ENCODE measurements at places on chromosomes 7 and 10.

DNA sequence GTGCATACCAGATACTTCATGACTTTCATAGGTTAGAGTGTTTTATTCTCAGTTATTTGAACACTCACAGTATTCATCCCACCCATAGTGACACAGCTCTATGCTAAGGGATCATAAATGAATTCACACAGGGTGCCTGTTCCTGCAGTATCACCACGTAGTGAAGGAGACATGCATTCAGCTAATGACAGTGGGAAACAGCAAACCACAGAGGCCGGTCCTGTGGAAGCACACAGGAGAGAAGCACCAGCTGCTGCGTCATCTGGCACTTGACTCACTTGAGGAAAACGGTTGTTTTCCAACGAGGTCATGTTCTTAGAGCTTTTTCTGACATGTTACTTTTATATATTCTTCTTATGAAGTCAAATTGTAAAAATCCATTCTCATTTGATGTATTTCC, 73.0 kb downstream of the UBE3C start:
- DNase-seq = peak; percentile 44

DNA sequence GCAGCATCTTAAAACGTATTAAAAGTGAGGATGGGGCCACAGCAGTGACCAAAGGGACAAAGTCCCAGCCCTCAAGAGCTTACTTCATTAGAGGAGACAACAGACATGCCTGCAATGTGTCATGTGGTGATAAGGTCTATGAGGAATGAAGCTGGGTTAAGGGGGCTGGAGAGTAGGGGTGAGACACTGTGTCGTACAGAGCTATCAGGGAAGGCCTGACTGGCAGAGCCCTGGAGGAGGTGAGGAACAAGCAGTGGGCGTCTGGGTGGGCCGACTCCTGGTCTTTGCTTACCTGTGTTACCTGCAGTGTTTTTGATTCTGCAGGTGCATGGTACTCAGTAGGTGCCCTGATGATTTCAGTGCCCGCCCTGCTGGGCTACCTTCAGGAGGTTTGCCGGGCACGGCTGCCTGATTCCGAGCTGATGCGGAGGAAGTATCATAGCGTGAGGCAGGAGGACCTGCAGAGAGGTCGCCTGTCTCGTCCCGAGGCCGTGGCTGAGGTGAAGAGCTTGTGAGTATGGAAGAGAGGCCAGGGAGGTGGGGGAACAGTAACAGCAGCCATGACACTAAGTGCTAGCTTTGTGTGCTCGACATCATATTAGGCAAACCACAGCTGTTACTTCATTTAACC, 7.6 kb downstream of the ZFYVE27 start:
- no peak for DNase-seq

DNA sequence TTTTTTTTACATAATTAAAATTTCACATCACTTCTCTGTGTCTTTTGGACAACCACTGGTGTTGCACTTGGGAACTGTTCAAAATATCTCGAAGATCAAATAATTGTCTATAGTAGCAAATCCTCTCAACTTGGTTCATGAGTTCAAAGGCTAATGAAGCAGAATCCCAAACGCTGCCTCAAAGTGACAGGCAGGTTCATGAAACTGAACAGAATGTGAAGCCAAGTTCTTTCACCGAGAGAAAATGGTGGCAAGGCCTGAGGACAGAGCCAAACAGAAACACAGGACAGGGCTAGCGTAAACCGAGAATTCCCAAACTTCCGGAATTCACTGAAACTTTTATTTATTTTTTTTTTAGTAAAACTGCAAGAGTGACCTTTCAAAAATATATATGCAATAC, 21.1 kb downstream of the SMURF1 start:
- no peak for DNase-seq

GRCh38 chr7:32140210-32140939, 70.2 kb upstream of the PDE1C start:
- no peak for DNase-seq

DNA sequence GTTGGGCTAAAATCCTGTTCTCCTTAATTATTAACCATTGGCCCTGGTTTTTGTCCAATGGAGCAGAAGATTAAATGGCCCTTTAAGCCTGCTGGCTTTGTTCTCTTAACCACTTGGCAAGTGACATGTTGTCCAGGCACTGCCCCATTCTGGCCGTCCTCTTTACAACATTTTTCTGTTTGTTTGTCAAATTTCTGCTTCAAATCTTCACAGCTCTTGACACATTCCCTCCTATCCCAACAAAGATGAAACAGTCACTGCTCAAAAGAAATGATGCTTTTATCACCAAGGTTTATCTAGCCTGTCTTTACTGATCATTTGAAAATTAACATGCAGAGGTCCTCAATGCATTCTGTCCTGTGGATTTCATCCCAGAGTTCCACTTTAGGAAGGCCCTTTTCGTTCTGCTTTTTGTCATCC, 700.4 kb downstream of the KCNMA1 start:
- no peak for DNase-seq

DNA sequence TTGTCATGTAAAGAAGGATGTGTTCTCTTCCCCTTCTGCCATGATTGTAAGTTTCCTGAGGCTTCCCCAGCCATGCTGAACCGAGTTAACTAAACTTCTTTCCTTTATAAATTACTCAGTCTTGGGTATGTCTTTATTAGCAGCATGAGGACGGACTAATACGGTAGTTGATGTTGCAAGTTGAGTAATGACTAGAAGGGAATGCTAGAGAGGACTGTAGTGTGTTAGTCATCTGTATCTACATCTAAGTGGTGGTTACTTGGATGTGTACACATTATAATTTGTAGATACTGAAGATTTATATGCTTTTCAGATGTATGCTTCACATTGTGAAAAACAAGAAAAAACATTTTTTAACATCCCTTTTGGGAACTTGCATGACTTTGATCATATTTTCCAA, 244.6 kb downstream of the POLR1F start:
- no peak for DNase-seq

DNA sequence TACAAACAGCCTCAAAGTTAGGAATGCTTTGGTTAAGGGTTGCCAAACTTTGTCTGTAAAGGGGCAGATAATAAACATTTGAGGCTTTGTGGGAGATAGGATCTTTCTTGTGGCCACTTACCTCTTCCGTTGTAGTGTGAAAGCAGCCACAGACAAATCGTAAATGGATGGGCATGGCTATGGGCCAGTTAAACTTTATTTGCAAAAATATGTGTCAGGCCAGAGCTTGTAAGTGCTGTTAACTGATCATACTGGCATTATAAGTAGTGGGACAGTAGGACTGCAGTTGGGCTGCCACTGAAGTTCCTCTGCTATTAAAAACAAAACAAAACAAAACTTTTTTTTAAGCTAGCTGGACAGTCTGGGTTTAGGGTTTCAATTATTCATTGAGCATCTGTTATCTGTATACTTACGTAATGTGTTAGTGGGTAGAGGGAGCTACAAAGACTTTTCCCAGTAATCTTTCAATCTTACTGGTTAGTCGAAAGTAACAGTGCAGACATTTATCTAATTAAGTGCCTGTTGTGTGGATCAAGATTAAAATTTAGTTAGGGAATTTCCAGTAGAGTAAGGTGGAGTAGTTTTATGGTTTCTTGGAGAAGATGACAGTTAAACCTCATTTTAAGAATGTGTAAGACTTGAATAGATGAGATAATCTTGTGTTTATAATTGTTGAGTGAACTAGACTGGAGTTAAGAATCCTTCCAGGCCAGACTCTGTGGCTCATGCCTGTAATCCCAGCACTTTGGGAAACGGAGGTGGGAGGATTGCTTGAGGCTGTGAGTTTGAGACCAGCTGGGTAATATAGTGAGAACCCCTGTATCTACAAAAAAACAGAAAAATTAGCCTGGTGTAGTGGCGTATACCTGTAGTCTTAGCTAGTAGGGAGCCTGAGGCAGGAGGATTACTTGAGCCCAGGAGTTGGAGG, 100.1 kb downstream of the BTRC start:
- peak; percentile 85 for DNase-seq

DNA sequence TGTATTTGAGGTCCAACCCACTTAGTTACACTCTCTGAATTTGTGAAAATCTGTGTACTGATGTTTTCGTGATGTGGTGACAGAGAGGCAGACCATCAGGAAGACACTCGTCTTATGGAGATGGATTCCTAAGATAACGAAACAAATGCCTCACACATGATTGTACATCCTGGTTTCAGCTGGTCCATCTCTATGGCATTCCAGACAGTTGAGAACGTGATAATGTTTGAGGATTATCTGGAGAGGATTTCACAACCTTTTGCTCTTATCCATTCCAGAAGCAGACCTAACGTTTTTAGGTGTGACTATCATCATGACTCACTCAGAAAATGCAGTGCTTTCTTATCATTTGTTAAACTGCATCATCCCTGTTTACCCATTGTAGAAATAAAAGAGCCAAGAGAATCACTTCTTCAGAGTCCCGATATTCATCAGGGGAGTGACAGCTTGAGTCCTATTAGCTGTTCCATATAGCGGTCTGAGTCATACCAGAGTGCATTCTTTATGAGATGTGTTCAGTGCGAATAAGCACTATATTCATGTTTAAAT, 74.5 kb downstream of the BMPER start:
- no peak for DNase-seq
